ENCODE measurements at places on chromosomes 7 and 10.

GRCh38 chr10:3702056-3702546 is 82.9 kb downstream of the KLF6 start:
- DNase-seq, result no peak

DNA sequence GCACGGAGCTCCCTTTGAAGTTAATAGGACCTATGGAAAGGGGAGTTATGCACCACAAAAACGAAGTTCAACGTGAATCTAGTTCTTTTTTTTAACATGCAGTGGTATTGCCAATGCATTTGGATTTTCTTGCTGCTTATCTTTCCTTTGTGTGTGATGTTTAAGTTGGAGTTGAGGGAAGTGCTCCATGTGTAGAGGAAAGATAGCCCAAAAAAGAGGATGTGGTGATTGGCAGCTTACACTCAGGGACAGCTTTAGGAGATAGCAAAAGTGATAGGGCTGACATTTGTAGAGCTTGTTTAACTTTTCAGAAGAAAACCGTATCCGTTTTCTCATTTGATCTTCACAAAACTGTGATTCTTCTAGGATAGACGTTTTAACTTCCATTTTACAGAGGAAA is 101.3 kb downstream of the MDFIC start:
- no peak for DNase-seq

- no peak for DNase-seq
These were observed 20.3 kb upstream of the GNA12 start for GRCh38 chr7:2864204-2864985.

DNA sequence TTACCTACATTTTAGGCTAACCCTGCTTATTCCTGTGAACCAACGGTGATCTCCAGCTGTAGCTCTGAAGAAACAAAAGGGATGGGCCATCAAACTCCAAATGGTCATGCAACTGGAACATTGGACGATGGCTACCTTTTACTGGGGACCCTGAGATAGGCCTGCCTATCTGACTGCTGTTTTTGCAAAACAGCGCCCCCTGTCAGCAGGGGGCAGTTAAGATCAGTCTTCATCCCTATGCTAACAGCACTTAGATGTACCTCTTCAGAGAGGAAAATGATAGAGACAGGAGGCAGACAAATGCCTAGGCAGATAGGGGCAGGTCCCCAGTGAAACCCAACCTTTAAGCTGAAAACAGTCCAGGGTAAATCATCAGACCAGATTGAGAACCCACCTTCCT is 1085.4 kb upstream of the SORCS1 start:
- DNase-seq, result no peak

DNA sequence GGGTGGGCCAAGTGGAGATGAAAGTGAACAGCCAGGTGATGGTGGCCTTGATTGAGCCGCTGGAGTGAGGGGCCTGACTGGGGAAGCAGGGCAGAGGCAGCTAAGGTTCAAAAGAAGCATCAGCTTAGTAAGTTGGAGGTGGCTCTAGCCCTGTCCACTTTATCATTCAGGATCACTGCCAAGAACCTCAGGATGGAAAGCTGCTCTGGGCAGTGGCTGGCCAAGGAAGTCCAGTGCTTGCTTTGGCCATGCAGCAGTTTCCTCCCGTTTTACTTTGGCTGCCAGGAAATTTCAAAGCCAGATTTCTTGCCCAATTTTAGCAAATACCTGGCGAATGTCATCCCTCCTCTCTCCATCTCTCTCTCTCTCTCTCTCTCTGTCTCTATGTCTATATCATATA is 384.9 kb downstream of the PLXNA4 start:
- no peak for DNase-seq

GRCh38 chr7:16204953-16205352 is 216.4 kb downstream of the CRPPA start:
- no peak for DNase-seq

GRCh38 chr10:92153-92552 is 43.1 kb upstream of the TUBB8 start:
- DNase-seq, result no peak

GRCh38 chr10:112851588-112852211 is 98.3 kb upstream of the TCF7L2 start:
- DNase-seq, result no peak

GRCh38 chr7:17404006-17404405 is 105.6 kb downstream of the AHR start:
- DNase-seq, result no peak

GRCh38 chr7:47047384-47047783 is 534.5 kb downstream of the TNS3 start:
- no peak for DNase-seq

DNA sequence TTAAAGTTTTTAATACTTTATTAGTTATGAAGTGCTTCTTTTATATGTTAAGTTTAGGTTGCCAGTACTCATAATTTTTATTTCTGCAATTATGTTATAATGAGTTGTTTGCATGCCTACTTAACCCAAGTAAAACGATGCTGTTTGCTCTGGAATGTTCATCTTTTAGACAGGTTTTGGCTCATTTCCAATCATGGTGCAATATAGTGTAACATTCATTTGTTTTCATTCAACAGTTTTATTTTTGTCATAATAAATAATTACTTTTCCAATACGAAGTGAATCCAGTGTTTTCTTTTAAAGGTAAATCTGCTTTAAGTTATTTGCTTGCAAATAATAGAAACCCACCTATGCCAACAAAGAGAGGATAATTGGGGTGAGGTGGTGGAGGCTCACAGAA is 22.1 kb downstream of the ARL5B start:
- DNase-seq, result no peak

DNA sequence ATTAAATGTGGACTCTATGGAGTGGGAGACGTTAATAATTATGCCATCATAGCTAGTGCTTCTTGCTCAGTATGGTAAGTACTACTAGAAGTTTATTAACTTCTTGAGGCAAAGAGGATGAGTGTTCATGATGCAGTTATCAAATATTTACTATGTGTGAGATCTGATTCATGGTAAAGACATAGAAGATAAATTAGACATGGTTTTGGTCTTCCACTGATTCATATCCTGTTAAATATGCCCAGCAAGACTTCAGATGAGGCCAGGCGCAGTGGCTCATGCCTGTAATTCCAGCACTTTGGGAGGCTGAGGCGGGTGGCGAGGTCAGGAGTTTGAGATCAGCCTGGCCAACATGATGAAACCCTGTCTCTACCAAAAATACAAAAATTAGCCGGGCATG is 547.1 kb upstream of the ANKRD30A start:
- no peak for DNase-seq

DNA sequence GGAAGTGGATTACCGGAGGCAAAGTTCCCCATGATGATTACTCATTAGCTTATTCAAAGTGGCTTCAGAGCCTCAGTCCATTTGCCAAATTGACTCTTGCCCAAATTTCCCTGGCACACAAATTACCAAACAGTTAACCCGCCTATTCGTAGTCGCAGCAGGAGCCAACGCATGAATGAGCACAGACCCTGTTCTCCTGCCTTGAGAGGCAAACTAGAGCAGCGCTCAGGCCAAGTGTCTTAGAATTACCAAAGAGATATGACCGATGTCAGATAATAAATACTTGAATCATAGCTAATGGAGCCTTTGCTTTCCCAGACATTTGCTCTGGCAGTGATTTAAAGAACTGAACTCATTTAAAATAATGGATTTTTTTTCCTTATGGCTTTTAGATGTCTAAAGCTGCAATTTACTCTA is 64.9 kb downstream of the CTTNBP2 start:
- no peak for DNase-seq

DNA sequence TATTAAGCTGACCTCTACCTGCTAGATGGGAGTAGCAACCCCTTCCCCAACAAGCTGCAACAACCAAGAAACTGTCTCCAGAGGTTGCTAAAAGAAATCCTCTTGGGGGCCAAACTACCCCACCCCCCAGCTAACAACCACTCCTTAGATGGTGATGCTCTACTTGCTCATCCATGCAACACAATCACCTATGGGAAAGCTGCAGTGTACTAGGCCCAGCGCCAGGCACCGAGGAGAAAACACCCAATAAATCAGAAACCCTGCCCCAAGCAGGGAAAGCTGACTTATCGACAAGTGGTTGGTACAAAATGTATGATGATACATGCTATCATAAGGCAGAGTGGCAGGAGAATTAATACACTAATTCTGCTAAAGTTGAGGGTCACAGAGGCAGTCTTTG is 17.3 kb downstream of the SLC25A13 start:
- no peak for DNase-seq

GRCh38 chr10:32627183-32627582 is 181.2 kb downstream of the CCDC7 start:
- DNase-seq, result no peak

DNA sequence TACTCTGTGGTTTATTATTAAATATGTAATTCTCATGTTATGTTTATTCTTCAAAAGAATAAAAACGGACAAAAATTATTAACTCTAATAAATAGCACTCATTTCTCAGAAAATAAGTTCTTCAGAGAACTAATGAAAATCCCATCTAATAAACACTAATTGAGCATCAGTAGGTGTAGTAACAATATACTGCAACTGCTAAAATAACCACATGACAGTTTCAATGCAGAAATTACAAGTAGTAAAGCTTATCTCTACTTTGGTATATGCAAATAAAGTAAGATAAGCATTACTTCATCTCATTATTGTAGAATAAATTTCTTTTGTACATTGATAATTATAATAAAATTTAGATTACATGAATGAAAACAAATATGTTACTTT is 56.4 kb upstream of the DKK1 start:
- DNase-seq, result no peak

- DNase-seq, result no peak
These were observed 179.5 kb upstream of the HGF start for GRCh38 chr7:81949306-81949705.

DNA sequence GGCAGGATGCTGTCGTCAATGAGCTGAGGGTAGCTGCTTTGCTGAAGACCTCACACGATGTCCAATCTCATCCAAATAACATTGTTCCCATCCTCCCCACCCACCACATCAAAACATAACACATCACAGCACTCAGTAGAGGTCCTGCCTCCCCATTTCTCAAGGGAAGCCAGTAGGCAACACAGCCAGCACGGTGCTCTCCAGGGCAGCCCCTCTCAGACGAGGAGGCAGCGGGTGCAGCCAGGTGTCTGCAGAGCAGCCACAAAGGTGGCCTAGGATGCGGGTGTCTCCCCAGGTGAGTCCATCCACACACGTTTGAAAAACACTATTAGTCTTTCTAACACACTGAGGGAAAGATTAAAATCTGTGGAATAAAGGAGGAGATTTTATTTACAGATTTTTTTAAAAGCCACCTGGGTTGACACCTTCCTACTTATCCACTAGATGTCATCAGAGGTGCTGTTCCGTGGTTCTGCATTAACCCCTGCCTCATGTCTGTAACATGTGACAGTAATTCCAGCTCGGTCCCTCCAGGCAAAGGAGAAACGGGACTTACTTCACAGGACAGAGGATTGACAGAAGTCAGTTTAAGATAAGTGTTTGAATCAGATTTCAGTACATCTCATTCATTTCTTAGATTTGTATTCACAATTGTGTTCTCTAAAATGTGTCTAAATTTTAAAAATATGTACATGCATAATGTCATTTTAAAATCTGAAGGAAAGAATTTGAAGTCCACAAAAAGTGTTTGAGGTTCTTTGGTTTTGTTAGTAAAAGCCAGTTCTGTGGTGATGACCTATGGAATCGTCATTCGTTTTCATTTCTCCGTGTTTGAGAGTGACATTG is 68.0 kb downstream of the LANCL2 start:
- DNase-seq, result no peak

Data from stimulated activated CD4-positive, alpha-beta T cell treated with anti-CD3 and anti-CD28 coated beads, Interleukin-15, amount 100 ng/mL, for 1 hour (primary cell).